ENCODE measurements at places on chromosomes 4 and X.

DNA sequence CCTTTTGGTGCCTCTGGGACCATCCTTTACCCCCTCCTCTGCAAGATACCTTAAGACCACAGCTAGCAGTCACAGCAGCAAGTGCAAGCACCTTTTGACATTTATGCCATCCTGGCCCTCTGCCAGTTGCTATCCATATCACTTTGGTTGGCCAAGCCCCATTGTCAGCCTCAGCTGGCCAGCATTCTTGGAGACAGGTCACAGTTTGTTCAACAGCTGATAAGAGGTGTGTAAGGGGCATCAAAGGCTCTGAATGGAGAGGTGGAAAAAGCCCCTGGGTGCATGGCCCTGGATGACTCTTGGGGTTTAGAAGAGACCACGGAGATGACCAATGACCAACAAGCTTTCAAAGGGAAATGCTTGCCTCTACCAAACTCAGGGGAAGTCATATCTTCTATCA lies 133.6 kb upstream of the MAMLD1 start:
- DNase-seq: no peak

- DNase-seq: no peak
Observed at GRCh38 chr4:161342881-161343568, 820.8 kb downstream of the FSTL5 start.

- DNase-seq: no peak
Observed at GRCh38 chrX:108735679-108736508, 469 bp downstream of the IRS4 start.

GRCh38 chr4:125689805-125690204 lies 375.1 kb downstream of the FAT4 start:
- no peak for DNase-seq

DNA sequence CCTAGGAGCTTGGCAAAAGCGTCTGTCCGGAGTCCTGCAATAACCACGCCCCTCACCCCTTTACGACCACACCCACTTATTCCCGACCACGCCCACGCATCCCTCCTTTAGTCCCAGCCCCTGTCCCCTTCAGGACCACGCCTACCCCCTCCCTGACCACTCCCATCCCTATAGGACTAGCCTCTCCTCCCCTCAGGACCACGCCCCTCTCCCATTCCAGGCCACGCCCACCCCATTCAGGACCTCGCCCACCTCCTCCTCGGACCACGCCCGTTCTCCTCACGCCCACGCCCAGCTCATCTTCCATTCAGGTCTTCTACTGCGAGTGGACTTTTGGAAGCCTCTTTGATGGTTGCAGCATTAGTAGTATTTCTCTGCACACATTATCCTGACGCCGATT lies 131.2 kb upstream of the STX18 start:
- peak; percentile 4 for DNase-seq

DNA sequence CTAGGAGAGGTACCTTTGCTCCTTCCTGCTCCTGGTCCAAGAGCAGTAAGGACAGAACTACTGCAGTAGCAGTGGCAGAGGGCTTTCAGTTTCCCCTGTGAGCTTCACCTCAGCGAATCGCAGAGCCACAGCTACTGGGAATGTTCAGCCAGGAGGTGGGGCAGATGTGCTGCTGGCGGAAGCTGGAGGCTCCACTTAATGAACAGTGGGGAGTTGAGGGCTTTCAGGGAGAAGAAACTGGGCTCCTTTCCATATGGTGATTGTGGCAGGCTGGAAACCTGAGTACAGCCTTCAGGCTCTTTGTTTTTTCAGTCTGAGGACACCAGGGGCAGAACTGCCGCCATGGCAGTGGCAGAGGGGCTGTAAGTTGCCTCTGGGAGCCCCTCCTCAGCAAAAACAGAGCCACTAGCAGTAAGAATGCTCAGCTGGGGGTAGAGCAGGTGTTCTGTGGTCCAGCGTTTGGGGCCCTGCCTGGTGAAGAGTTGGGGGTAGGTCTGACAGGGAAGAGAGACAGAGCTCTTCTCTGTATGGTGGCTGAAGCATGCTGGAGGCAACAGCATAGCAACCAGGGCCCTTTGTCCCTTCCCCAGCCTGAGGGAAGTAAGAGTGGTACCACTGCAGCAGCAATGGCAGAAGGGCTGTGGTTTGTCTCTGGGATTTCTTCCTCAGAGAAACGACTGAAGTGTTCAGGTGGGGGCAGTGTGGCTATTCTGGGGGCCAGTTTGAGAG lies 106.0 kb upstream of the GRXCR1 start:
- DNase-seq: no peak

- no peak for DNase-seq
Observed at GRCh38 chrX:133590703-133591505, 175.6 kb upstream of the GPC4 start.

DNA sequence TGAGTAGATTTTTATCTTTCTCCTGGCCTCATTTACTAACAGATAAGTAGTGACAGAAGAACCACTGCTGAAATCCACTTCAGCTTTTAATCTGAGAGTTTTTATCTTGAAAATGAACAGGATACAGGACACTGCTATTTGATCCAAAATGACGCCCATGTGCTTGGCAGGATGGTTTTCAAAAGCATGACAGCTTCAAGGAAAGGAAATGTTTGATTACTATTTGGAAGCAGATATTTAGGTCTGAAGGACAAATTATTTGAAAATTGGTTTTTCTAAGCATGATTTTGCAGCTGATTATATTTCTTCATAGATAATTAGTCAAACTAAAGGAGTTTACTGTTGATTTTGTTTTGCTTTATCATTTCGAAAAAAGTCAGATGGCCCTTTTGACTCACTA lies 11.1 kb downstream of the PACRGL start:
- no peak for DNase-seq

GRCh38 chr4:125492957-125493356 lies 178.2 kb downstream of the FAT4 start:
- DNase-seq: no peak

- no peak for DNase-seq
Observed at GRCh38 chr4:53060278-53060677, 198.2 kb downstream of the RASL11B start.

GRCh38 chr4:40303751-40304150 lies 31.4 kb upstream of the CHRNA9 start:
- DNase-seq: no peak

- DNase-seq: no peak
Observed at GRCh38 chr4:156547891-156548290, 423.7 kb downstream of the PDGFC start.

GRCh38 chrX:37904833-37905232 lies 57.5 kb upstream of the DYNLT3 start:
- no peak for DNase-seq

GRCh38 chr4:137131201-137131600 lies 401.1 kb downstream of the PCDH18 start:
- DNase-seq: no peak

DNA sequence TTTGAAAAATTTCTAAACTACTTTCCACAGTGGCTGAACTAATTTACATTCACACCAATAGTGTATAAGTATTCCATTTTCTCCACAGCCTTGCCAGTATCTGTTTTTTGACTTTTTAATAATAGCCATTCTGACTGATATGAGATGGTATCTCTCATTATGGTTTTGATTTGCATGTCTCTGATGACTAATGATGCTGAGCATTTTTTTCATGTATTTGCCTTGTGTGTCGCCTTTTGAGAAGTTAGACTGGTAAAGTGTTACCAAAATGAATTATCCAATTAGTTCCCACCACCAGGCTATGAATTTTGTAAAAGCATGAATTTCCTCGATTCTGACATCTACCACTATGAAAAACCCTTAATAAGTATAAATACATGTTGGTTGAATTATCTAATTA lies 242.2 kb upstream of the GK2 start:
- DNase-seq: no peak

Data from HCEC 1CT (cell line).